Thyroid gland (tissue), 4 donors: ENCODE measurements at places on chromosomes 3 and 15.
A peak's percentile ranks its signal among the peaks of the same experiment; 100 is the strongest.

- no peaks in the 10 kb centered on the region for H3K4me1 ChIP-seq
- H3K27ac ChIP-seq = no peak overlapping the region
- no peak for DNase-seq
- H3K36me3 ChIP-seq = no peaks in the 10 kb centered on the region
These were observed 206.1 kb upstream of the UBE2E2 start for GRCh38 chr3:22996920-22997571.

DNA sequence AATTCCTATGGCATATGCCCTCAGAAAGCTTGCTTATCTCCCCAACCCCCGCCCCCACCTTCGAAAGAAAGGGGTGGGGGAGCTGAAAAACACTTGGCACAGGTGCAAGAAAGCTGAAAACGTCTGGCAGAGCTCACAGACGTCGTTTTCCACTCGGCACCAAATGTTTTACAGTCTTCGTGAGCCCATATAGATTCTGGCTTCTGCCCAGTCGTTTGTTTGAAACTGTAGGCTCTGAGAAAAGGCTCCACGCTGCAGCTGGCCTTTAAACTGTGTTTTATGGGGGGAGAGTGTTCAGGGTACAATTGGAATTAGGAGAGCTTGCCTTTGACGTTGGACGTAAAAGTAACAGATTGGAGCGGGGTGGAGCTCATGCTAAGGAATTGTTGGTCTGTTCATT is 130.3 kb downstream of the MDFIC2 start:
- no peaks in the 10 kb centered on the region for H3K27me3 ChIP-seq
- no peaks in the 10 kb centered on the region for H3K4me1 ChIP-seq
- DNase-seq = no peak
- H3K36me3 ChIP-seq = no peaks in the 10 kb centered on the region
- H3K27ac ChIP-seq = no peak overlapping the region

DNA sequence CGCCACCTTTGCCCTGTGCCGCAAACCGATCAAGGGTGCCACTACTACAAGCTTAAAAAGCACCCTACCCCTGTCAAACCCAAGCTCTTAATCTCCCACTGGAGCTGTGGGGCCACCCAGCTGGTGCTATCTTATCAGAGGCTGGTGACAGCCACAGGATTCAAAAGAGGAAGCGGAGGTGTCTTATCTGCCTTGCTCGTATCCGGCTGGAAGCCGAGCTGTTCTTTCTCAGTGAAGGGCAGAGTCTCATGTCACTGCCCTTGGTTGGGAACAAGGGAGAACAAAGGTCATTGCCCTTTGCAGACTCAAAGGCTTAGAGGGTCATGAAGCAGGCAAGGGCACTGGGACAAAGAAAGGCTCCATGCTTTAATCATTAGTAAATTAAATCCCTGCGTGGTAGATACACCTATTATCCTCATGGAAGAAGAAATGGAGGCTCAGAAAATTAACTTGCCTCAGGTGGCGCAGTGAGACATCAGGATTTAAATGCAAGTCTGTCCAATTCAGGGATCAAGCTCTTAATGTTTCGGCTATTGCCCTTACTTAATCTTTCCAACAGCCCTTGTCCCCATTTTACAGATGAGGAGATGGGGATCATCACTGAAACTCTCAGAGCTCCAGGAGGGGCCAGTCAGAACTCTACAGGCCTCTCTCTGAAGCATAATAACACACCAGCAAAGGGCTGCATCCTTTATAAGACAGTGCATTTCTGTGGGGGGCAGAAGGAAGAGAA is 360.0 kb upstream of the PROK2 start:
- no peaks in the 10 kb centered on the region for H3K36me3 ChIP-seq
- DNase-seq = no peak
- no peak overlapping the region for H3K4me3 ChIP-seq
- H3K27ac ChIP-seq = no peak overlapping the region
- H3K4me1 ChIP-seq = no peaks in the 10 kb centered on the region

DNA sequence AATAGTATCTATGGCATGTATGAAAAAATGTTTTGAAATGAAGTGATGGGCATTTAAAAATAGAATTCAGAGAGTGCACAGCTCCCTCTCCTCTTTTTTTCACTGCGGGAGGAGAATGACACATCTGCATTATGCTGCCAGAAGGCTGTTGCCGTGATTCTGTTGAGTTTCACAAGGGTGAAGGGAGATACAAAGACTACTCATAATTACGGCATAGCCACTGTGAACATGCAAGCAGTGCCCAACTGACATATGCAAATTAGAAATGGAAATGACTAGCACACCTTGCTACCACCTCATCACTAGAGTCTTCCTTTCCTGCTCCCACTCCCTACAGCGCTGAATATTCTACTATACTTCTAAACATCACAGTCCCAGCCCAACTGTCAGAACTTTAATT is 20.1 kb downstream of the IFT57 start:
- no peak overlapping the region for H3K4me3 ChIP-seq
- no peak overlapping the region for H3K27ac ChIP-seq
- no peaks in the 10 kb centered on the region for H3K36me3 ChIP-seq
- no peaks in the 10 kb centered on the region for H3K27me3 ChIP-seq
- no peak for DNase-seq

DNA sequence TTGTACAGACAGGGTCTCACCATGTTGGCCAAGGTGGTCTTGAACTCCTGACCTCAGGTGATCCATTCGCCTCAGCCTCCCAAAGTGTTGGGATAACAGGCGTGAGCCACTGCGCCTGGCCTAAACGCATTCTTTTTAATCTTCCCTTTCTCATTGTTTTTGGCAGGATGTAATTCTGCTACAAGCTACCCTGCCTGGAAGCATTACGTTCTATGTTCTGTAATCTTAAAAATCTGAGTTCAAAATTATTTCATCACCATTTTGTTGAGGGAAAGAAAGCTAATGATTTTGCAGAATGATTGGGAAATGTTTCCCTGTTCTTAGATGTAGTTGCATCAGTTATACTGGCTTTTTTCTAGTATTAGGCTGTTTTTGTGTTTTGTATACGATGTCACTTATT is 71.5 kb downstream of the RGMA start:
- H3K36me3 ChIP-seq = peaks cover 84% of the 10 kb centered on the region
- H3K27ac ChIP-seq = no peak overlapping the region
- H3K27me3 ChIP-seq = no peaks in the 10 kb centered on the region

- no peak overlapping the region for H3K4me3 ChIP-seq
- no peak overlapping the region for H3K27ac ChIP-seq
- no peaks in the 10 kb centered on the region for H3K4me1 ChIP-seq
- H3K36me3 ChIP-seq = no peaks in the 10 kb centered on the region
- no peaks in the 10 kb centered on the region for H3K27me3 ChIP-seq
These were observed 9.5 kb downstream of the CCR9 start for GRCh38 chr3:45895686-45896468.

DNA sequence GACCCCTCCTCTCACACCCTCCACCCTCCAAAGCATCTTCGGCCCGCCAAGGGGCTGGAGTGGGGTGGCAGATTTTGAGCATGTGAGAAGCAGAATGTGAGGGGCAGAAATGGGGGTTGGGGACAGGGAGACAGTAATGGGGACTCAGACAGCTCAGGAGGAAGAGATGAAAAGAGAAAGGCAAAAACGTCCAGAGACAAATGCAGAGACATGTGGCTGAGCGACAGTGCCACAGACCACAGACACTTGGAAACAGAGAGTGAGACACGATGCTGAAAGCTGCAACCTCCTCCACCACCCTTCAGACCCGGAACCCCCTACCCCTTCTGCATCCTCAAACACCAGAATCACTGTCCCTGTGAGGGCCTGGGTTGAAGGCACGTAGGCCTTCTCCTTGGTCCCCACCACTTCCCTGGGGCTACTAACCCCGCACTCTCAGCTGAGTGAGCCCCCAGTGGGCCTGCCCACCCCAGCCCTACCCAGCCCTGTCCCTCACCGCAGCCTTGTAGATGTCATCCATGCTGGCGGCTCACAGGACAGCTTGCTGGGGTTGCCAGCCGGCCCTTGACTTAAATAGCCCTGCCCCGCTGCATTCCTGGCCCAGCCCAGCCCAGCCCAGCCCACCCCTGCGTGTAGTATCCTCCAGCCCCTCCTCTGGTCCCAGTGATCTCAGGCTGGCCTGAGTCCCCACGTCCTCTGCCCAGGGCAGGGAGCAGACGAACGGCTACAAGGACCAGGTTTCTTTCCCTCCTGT is at the start of gene TNNC1:
Gene TNNC1, minus strand, starts transcription at position 546 of the 754 bp plus-strand sequence. Its CDS starts 26 bp downstream, at position 520.
- peaks cover 5% of the 10 kb centered on the region for H3K36me3 ChIP-seq
- peak within 1 kb of the TSS; percentile 94 for H3K27ac ChIP-seq
- H3K27me3 ChIP-seq = no peaks in the 10 kb centered on the region

DNA sequence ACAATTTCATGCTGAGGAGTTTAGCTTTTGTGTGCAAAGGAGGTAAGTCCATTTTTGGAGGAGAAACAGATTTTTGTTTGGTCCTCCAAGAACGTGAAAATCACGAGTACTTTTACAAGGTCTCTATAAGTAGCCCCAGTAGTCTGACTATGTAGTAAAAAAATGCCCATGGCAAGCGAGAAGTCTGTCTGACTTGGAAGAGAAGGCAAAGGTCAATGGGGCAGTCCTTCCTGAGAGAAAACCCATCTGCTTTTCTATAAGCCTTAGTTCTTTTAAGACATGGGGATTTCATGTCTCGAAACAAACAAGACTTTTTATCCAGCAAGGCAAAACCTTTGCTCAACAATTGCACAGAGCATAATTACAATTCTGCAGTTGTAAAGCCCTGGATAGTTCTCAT is 183.2 kb downstream of the GAP43 start:
- no peaks in the 10 kb centered on the region for H3K4me1 ChIP-seq
- H3K27ac ChIP-seq = no peak overlapping the region
- no peaks in the 10 kb centered on the region for H3K27me3 ChIP-seq
- no peak for DNase-seq
- H3K36me3 ChIP-seq = no peaks in the 10 kb centered on the region
- no peak overlapping the region for H3K4me3 ChIP-seq

DNA sequence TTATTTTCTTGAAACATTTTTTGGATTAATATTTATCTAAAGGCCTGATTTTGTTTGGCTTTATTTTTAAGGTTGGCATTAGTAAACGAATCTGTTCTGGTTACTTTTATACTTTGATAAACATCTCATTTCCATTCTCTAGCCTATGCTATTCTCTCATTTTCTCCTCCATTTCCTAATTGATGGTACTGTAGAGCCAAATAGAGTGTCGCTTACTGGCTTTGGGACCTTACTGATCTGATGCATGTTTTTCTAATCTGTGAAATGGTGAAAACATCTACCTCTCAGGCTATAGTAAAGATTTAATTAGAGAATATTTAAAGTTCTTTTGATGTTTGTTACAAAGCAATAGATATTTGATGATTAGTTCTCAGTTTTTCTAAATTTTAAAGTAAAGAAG is 1.6 kb downstream of the LNP1 start:
- H3K4me3 ChIP-seq = no peak overlapping the region
- no peak overlapping the region for H3K27ac ChIP-seq

DNA sequence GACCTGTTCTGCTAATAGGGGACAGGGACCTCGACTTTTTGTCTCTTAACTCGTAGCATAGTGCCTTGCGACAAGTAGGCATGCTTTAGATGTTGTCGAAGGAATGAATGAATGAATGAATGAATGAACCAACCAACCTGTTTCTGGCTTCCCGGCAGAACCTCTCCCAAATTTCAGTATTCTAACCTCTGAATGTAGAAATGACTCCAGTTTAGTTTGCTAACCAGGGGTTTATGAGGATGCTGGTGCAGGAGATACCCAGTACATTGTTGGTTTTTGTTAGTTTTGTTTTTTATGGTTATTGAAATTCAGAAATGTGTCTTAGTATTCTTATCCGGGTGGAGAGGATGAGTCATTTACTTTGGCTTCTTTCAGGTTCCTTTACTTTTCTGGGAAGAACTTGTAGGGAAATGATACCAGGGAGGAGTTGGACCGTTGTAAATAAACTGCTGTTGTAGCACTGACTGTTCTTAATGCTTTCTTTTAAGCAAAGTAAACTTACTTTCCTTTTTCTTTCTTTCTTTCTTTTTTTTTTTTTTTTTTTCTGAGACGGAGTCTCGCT is 29.6 kb upstream of the EHHADH start:
- H3K27me3 ChIP-seq = no peaks in the 10 kb centered on the region
- no peak for DNase-seq
- peaks cover 5% of the 10 kb centered on the region for H3K4me1 ChIP-seq
- H3K36me3 ChIP-seq = no peaks in the 10 kb centered on the region

DNA sequence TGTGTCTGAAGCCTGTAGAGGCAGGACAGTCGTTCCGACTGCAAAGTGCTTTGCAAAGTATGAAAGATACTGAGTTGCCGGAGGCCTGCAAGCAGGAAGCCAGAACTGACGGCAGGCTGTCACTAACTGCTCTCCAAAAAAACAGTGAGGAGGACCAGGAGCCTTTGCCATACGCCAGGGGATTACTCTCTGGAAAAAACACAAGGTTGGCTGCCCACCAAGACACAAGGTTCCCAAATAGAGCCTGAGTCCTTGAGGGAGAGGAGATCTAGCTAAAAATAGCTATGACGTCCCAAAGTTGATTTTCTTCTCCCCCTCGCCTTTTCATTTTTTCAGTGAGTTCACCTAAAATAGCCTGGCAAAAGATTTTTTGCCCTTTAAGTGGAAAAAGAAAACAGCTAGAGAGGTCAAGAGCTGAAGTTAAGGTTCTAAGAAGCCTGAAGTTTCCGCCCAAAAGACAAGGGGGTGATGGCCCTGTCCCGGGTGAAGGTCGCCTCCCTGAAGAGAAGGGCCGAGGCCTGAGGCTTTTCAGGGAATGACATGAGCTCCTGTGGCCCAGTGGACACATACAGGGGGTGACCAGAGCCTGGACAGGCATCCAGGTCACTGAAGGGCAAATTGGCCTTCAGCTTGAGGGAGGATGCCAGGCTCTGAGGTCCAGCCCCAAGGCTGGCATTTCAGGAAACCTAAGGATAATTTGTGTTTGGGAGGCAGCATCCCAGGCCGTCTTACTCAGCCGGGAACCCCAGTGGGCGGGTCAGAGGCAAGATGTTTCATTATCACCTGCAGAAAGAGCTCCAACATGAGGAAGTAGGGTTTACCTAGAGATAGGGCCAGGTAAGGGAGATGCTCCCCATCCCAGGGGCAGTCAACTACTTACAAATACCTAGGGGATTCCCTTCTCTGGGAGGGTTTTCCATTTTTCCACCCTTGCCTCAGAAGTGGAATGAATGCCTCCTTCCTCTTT is 44.9 kb upstream of the DGKG start:
- no peaks in the 10 kb centered on the region for H3K27me3 ChIP-seq
- H3K4me3 ChIP-seq = no peak overlapping the region
- H3K36me3 ChIP-seq = no peaks in the 10 kb centered on the region
- H3K27ac ChIP-seq = peak overlapping the region; percentile 93
- H3K4me1 ChIP-seq = peaks cover 33% of the 10 kb centered on the region

- H3K4me3 ChIP-seq = no peak overlapping the region
- H3K4me1 ChIP-seq = peaks cover 17% of the 10 kb centered on the region
- peak; percentile 58 for DNase-seq
These were observed 95.0 kb upstream of the FNDC3B start for GRCh38 chr3:171944118-171945016.

- DNase-seq = no peak
- H3K4me1 ChIP-seq = no peaks in the 10 kb centered on the region
- H3K36me3 ChIP-seq = no peaks in the 10 kb centered on the region
- no peak overlapping the region for H3K27ac ChIP-seq
- no peak overlapping the region for H3K4me3 ChIP-seq
These were observed 85.7 kb downstream of the ATP2B2 start for GRCh38 chr3:10419637-10420232.

- no peaks in the 10 kb centered on the region for H3K36me3 ChIP-seq
- no peak for DNase-seq
- H3K4me3 ChIP-seq = no peak overlapping the region
- no peaks in the 10 kb centered on the region for H3K27me3 ChIP-seq
- no peaks in the 10 kb centered on the region for H3K4me1 ChIP-seq
These were observed 32.2 kb upstream of the ADCY5 start for GRCh38 chr3:123481071-123481470.
